ENCODE measurements at places on chromosomes 3 and 15.

DNA sequence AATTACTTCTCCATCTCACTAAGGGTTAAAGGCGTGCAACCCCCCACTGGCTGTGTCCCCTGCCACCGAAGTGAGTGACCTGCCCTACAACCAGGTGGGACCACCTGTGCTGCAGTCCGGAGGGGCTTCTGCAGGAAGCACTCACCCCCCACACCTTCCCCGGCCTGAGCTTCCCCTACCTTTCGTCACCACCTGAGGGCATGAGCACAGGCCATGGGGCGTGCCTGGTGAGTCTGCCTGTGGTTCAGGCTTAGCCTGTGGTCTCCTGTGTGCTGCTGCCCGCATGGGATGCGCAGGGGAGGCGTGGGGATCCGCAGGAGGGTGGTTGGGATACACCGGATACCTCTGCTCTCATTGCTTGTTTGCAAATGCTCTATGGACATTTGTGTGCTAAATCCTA, 46.0 kb downstream of the KLHL25 start:
- DNase-seq: no peak

GRCh38 chr3:4350789-4351163, 47.6 kb downstream of the SETMAR start:
- peak; percentile 8 for DNase-seq

DNA sequence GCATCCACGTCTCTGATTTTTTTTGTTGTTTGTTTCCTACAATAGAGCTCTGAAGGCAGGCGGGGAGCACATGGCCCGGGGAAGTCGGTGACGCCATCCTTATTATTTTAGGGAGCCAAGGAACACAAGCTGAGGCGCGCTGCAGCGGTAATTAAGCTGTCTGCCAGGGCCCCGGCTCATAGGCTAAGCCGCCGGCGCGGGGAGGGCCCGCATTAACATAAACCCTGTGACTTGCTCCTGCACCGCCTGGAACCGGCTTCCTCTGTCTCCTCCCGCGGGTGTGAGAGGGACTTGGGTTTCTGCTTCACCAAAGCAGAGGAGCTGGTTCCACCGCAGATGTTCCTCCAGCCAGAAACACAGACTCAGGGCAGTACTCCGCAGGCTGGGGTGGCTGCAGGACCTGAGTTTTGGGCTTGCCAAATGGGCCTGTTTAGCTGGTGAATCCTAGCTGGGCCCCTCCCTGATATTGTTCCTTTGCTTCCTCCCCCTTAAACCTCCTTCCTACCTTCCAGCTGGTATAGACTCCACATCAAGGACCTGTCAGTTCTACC, 25.3 kb downstream of the ANP32A start:
- peak; percentile 34 for DNase-seq

DNA sequence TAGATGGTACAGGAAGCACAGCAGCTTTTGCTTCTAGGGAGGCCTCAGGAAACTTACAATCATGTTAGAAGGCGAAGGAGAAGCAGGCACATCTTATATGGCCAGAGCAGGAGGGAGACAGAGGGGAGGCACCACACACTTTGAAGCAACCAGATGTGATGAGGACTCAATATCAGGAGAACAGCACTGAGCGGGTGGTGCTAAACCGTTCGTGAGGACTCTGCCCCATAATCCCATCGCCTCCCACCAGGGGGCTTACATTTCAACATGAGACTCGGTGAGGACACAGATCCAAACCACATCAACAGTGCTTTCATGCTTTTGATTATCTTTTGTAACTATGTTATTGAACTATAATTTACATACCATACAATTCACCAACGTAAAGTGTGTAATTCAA, 7.6 kb upstream of the TMEM44 start:
- DNase-seq: no peak

DNA sequence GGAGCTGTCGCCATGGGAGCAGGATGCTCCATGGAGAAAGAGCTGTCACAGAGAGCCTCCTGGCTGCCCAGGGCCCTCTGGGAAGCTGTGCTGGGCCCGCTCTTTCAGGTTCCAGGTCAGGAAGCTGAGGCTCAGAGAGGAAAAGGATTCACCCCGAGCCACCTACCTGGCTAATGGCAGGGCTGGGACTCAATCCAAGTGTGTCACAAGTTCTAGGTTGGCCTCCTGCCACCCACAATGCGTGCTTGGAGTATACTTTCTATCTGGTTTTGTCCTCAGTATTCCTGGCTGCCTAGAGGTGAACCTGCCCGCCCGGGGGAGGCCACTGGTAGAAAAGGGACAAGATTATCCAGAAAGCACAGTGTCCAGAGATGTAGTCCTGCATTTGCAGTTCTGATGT, 23.6 kb downstream of the FAH start:
- no peak for DNase-seq

DNA sequence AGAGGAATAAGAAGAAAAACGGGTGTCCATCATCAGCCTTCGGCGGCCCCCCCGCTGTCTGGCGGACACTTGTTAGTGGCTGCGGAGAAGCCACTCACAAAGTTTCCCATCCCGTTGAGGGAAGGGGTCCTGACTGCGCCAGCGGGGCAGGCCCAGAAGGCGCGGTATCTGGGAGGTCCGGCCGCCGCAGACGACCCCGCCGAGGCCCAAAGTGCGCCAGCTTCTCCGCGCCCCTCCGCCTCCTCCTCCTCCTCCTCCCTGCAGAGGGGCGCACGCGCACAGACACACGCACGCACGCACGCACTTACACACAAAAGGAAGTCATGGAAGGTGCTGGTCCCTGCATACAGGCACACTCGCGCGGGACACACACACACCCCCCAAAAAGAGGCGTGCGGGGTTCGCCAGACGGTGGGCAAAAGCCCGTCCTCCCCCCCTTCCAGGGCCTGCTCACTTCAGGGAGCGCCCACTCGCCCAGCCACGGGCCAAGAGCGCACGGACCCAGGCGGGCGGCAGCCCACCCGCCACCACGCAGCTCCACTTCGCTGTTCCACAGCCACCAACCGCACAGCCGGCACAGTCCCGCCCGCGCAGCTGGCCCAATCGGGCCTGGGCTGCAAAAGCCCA, 18.0 kb downstream of the ZNF148 start:
- peak; percentile 16 for DNase-seq

GRCh38 chr15:92163641-92164040, 230.0 kb upstream of the ST8SIA2 start:
- DNase-seq: no peak

All from activated T-helper 9 cell treated with anti-CD3 and anti-CD28 coated beads, Interleukin-2, amount 50 U/mL, for 16 hours (primary cell).